CD4-positive, alpha-beta T cell treated with Interleukin-21 for 1 hour (primary cell): ENCODE measurements at places on chromosomes 5 and 9.

GRCh38 chr5:61614606-61615005, 282.5 kb downstream of the ZSWIM6 start:
- no peak for DNase-seq

- DNase-seq: no peak
Measured at GRCh38 chr9:89775641-89776040, 170.8 kb downstream of the GADD45G start.

DNA sequence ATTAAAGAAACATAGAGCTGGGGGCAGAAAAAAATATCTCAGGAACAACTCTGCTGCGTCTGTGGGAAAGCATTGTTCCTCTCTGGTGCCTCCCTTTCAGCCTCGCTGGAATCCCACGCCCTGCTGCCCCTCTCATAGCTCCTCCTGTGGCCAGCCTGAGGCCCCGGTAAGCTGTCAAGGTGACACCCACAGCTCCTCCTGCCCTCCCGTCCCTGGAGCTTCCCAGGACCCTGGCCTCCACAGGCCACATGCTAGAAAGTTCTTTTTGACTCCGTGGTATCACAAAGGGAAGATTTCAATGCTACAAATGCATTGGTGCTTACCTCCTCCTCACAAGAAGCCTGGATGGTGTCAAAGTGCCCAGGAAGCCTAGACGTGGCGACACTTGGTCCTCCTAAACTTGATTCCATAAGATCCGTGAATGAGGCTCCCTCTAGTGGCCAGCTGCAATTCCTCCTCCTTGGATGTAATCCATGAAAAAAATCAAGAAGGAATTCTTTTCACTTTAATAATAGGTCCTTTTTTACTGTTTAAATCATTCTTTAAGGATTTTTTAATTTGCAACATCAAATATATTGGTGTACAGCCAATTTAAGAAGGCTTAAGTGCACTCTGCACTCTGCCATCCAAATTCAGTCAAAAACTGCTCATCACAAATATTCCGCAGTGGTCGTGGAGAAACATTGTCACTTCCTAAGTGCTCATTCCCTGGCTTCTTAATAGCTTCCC, 104.9 kb downstream of the CFAP90 start:
- DNase-seq: peak; percentile 22

GRCh38 chr5:93577854-93578812, 2.9 kb downstream of the NR2F1-AS1 start:
- DNase-seq: no peak

GRCh38 chr5:1004461-1005248, 3.9 kb upstream of the NKD2 start:
- peak; percentile 47 for DNase-seq

GRCh38 chr5:133325864-133326263, 274.1 kb downstream of the HSPA4 start:
- DNase-seq: no peak

GRCh38 chr9:969310-970150, 6.9 kb upstream of the DMRT3 start:
- no peak for DNase-seq

- DNase-seq: no peak
Measured at GRCh38 chr5:172637740-172638139, 3.3 kb upstream of the NEURL1B start.

DNA sequence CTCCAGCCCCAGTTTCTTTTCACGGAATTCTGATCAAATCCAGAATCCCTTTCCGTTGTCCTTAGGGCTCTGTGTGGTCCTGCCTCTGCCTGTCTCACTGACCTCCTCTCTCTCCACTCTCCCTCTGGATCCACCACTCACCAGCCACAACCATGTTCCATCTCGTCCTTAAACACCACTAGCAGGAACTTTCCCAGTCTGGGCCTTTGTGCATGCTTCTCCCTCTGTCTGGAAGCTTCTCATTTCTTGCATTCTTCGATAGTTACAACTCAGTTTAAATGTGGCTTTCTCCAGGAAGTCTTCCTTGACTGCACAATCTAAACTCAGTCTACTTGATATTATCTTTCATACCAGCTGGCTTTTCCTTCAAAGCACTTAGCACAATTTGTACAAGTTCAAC, 117.7 kb upstream of the MSX2 start:
- no peak for DNase-seq

DNA sequence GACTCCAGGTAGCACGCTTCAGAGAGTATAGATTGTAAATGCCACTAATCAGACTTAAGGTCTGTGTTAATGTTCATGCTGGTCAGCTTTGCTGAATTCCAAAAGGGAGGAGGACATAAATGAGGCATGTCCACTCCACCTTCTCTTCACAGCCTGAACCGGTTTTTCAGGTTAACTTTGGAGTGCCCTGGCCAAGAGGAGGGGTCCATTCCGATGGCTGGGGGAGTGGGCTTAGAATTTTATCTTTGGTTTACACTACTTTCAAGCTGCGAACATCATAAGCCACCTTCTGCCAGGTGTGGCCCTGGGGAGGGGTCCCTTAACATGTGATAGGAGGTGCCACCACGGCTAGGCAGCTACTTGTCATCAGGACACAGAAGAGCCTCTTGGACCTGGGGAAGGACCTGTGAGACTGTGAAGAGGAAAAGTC, 24.2 kb downstream of the ABO start:
- no peak for DNase-seq

GRCh38 chr5:116154252-116154651, 69.4 kb downstream of the COMMD10 start:
- DNase-seq: no peak

DNA sequence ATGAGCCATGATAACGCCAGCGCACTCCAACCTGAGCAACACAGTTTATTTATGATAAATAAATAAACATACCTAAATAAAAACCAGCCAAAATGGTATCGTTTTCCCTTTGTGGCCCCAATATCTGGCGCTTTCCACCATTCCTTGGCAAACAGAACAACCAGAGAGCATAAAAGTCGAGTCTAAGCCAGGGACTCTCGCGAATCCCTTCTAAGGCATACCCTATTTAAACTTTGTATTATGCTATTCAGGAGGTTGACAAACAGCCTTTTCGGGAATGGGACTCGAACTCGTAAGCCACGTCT, 386 bp upstream of the MATR3 start:
- DNase-seq: no peak

GRCh38 chr9:127192744-127193143, 70.3 kb upstream of the ANGPTL2 start:
- no peak for DNase-seq

GRCh38 chr5:81800797-81801196, 49.9 kb upstream of the SSBP2 start:
- DNase-seq: no peak

DNA sequence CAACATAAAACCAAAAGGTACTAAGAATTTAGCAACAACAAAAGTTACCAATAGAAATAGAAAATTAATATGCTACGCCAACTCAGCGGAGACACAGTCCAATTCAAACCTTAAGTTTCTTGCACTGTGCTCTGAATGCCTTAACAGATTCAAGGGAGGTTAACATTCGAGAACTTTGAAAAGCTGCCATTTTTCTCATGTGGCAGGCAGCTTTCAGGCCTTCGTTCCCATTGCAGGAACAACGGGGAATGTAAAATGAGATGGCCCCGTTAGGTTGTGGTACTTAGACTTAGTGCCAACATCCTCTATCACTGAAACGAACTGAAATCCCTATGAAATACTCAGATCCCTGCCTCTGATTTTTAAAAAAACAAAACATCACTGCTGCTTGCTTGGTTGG, 22.4 kb downstream of the FNBP1 start:
- no peak for DNase-seq

DNA sequence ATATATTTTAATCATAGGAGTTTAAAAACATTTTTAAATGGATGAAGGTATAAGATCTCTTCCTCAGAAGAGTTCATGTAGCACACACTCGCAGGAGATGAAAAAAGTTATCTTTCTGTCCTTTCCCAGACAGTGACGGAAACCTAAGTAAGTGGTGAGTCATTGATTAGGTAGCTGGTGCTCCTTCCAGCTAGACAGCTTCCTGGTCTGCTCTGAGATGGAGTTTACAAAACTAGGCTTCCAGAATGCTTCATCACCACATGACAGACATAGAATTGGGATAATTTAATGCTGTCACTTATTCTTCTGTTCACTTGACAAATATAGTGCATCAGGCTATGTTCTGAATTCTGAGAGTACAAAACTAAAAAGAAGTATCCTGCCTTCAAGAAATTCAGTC, 2393.0 kb upstream of the C9orf72 start:
- no peak for DNase-seq

GRCh38 chr9:2085716-2086115, 70.6 kb downstream of the SMARCA2 start:
- no peak for DNase-seq

DNA sequence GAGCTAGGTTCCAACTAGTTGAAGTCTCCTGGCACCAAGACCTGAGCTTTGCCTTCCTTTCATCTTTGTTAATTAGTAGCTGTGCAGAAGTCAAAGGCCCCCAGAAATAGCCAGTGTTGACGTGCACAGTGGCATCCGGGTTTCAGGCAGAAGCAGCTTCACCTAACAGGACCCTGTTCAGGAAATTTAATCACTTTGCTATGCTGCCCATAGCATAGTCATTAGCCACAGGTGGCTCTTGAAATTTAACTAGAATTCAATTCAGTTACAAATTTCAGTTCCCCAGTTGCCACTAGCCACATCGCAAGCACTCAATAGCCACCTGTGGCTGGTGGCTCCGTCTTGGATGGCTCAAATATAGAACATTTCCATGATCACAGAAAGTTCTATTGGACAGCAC, 179.1 kb downstream of the GOLPH3 start:
- no peak for DNase-seq

- no peak for DNase-seq
Measured at GRCh38 chr5:167460449-167461020, 830.9 kb upstream of the WWC1 start.

DNA sequence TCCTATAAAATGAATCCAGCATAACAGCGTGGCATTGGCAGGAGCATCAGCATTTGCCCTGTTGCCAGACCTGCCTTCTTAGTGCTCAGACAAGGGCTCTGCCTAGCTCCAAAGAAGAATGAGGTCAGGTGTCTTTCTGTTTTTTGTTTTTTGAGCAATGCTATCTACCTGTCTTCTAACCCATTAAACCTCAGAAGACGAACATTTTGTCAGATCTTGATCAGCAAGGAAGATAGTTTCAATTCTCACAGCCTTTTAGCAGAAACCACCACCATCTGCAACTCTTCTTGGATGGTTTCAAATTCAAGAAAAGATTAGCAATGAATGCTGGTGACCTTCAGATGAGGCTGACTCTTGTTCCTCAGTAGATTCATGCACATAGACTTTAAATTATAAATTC, 103.5 kb upstream of the IQGAP2 start:
- DNase-seq: no peak

GRCh38 chr5:138981131-138981530, 106.0 kb upstream of the LRRTM2 start:
- DNase-seq: no peak

DNA sequence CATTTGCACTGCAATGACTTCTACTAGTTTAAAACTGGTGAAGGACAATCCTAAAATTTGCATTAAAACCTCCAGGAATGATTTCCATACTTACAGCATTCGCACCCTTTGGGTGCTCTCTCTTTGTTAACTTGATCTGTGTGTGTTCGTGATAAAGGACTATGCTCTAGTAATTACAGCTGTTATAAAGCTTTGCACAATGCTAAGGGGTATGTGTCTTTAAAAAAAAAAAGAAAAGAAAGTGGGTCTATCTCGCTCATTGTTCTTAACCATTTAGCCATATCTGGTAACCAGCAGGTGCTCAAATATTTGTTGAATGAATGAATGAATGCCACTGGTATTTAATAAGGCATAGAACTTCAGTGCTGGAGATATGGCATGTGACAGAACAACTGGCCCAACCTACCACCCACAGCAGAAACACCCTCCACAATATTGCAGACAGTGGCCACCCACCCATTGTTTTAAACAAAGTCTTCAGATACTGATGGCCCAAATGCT, 8.7 kb downstream of the TRIM36 start:
- DNase-seq: no peak

DNA sequence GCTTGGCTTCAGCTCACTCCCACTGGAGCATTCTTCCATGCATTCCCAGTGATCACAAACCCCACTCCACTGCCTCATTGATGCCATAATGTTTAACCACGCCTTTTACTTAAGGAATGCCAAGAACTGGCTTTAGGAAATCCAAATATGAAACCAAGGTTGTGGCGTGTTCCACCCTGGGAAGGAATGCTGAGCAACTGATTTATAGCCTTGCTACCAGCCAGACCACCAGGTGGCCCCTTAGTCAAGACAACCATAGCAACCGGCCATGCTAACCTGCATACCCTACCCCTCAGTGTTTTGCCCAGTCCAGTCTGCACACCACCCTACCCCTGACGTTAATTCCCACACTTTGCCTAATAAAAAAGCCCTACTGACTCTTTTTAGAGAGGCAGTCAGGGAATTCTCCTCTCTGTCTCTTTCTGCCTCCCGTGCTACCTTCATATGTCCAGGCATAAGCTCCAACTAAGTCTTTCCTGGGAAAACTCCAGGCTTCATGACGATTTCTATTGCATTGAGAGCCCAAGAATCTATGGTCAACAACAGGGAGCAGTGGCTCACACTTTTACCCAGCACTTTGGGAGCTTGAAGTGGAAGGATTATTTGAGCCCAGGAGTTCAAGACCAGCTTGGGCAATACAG, 27.0 kb upstream of the PRRC2B start:
- DNase-seq: peak; percentile 12

GRCh38 chr5:146628950-146629349, 113.0 kb upstream of the GPR151 start:
- DNase-seq: no peak

- peak; percentile 65 for DNase-seq
Measured at GRCh38 chr9:137241490-137242268, 592 bp downstream of the TUBB4B start.

GRCh38 chr5:851076-851475, 290 bp upstream of the ZDHHC11 start:
- no peak for DNase-seq

- DNase-seq: no peak
Measured at GRCh38 chr5:107696080-107696479, 25.3 kb upstream of the EFNA5 start.

- no peak for DNase-seq
Measured at GRCh38 chr9:13786711-13787110, 507.2 kb upstream of the MPDZ start.

GRCh38 chr5:174078416-174078815, 32.9 kb downstream of the NSG2 start:
- DNase-seq: no peak

DNA sequence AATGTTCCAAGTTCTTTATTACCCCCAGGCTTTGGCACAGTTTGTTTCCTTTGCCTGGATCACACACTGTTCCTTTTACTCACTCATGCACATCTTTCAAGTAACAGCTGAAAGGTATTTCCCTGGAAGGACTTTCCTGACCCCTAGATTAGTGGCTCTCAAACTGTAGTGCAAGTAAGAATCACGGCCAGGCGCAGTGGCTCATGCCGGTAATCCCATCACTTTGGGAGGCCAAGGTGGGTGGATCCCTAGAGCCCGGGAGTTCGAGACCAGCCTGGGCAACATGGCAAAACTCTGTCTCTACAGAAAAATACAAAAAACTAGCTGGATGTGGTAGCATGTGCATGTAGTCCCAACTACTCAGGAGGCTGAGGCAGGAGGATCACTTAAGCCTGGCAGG, 19.1 kb upstream of the DELE1 start:
- no peak for DNase-seq

GRCh38 chr9:132201780-132202703, 40.2 kb downstream of the NTNG2 start:
- no peak for DNase-seq
